MV-4-11 (cell line): ENCODE measurements at places on chromosomes 4 and X.

- DNase-seq, result no peak
These were observed 312.4 kb downstream of the ARHGAP10 start for GRCh38 chr4:148044089-148044911.

DNA sequence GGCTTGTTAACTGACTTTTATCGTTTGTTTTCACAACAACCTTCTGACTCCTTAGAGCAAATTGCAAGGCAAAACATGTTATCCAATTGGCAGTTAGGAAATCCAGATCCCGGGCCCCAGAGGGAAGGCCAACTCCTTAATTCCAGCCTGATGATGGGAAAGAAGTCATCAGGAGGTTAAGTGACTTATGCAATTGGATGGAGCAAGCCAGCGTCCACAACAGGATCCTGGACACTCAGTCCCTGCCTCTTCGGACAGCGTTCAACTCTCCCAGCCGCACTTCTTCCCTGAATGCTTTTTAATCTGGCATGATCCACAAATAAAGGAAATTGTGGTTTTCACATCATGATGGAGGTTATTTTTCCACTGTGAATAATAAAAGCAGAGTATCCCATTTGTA lies 310.1 kb downstream of the RAB28 start:
- no peak for DNase-seq

- DNase-seq, result no peak
These were observed 375.2 kb downstream of the MAGEE1 start for GRCh38 chrX:76802708-76803107.

DNA sequence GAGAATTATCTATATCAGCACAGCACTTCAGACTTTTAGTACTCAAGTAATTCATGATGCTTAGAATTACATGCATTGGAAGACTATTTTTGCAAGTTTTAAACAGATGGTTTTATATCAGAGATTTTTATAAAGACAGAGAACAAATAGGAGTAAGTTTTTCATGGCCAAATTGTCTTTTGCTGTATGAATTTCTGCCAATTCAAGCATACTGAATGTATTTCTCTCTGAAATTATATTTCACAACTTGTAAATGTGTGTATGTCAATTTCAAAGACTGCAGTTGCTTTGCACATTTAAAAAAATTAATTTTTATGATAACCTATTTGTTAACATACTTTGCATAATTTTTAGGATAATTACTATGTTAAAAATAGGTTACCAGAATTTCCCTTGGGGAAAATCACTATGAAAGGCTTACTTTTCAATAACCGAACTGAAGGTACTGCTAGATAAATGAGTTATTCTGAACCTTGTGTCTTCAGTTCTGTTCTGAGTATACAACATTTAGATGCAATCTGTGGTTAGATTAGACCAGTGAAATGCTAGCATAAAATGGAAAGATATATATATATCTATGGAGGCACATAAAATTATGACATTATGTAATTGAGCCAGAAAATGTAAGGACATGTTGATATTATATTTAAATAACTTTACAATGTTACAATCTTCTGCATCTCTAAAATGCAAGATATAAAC lies 1344.2 kb upstream of the PABPC4L start:
- no peak for DNase-seq

DNA sequence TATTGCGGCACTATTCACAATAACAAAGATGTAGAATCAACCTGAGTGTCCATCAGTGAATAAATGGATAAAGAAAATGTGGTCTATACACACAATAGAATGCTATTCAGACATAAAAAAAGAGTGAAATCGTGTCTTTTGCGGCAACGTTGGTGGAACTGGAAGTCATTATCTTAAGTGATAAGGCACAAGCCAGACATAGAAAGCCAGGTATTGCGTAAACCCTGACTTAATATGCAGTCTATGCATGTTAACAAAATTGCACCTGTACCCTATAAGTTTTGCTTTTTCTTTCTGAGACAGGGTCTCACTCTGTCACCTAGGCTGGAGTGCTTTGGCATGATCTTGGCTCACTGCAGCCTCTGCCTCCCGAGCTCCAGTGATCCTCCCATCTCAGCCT lies 28.6 kb downstream of the KIAA0232 start:
- no peak for DNase-seq

DNA sequence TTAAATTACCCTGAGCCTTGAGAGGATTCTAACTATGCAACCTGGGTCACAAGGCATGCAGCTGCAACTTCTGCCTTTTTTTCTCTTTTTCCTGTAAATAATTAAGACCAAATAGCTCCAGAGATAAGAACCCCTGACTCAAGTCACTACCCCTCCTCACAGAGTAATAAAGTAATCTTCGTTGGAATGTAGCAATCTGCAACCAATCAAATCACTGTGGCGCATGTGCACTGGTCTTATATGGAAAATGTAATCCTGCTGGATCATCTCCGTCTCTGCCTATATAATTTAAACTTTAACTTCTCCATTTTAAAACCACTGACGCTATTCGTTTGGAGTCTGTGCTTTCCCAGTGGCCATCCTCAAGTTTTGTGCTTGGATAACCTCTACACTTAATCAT lies 6.1 kb upstream of the EFHC2 start:
- no peak for DNase-seq

- DNase-seq, result no peak
These were observed 121.7 kb upstream of the HAND2 start for GRCh38 chr4:173651651-173652282.

DNA sequence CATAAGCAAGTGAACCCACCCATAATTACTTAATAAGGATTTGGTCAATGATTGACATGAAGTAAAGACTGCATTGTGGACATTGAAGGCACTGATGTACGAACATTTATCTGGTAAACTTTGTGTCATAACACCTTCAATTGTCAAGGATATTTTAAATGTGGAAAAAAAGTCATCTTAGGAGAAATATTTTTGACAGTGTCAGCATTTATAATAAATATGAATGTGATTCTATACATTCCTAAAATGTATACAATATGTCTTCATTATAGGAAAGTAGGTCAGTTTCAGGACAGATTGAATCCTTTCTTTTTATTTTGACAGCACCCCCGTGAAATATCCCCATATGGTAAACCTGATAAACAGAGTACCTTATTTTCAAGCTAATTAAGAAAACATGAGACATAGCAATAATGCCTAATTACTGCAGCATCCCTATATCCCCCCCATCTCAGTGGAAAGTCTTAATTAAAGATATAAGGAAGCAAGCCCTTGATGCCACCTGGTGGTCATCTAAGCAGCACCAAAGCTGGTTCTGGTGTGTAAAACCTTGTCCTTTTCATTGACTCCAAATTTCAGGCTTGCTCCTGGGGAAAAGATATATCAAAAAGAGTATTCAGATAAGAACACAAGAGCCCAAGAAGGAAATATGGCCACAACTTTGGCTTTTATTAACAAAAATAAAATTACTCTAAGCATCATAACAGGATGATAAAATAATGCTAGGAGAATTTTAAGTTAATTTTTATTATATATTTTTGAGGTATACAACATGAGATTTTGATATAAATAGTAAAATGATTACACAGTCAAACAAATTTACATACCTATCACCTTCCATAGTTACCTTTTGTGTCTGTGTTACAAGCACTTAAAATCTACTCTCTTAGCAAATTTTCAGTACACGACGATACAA lies 379.7 kb downstream of the TLL1 start:
- no peak for DNase-seq

GRCh38 chrX:40727581-40728252 lies 7.6 kb downstream of the MED14 start:
- DNase-seq, result no peak

GRCh38 chrX:1506916-1507315 lies 30.1 kb downstream of the P2RY8 start:
- DNase-seq, result no peak

DNA sequence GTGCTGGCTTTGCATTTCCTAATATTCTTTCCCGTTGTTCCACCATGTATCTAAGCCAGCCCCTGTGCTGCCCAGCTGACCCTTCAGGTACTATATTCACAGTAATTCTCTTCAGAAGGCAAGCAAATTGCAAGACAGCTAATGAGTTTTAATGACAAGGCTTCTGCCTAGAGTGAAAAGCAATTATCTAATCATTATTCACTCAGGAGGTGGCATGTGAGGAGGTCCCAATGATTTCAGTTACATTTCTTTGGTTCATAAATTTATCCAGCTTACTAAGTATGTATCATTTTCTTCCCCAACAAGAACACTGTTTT lies 123.0 kb downstream of the RASGEF1B start:
- no peak for DNase-seq

GRCh38 chr4:91764085-91764484 lies 539.7 kb upstream of the GRID2 start:
- no peak for DNase-seq

- no peak for DNase-seq
These were observed 890 bp downstream of the DCAF16 start for GRCh38 chr4:17809667-17810066.

- no peak for DNase-seq
These were observed at the start of gene HS3ST1 for GRCh38 chr4:11428231-11428898. TSS of gene HS3ST1 (minus strand) at chr4:11428894. CDS start at chr4:11400005, 28,889 bp downstream.

DNA sequence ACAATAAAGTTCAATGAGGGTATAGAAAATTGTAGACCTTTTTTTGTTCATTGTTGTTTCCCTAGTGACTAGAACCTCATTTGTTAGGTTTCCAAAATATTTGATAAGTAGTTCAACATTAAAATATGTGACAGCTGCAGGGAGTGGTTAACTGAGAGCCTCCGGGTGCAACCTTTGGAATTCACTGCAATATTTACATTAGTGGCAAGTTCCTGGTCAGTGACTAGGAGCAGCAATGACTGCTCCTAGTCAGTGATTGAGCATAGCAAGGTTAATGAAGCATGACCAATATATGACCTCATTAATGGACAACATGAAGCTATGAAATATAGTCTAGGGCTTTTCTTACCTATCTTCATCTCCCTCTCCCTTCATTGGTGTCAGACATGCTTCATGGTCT lies 65.8 kb upstream of the FAM47A start:
- no peak for DNase-seq

DNA sequence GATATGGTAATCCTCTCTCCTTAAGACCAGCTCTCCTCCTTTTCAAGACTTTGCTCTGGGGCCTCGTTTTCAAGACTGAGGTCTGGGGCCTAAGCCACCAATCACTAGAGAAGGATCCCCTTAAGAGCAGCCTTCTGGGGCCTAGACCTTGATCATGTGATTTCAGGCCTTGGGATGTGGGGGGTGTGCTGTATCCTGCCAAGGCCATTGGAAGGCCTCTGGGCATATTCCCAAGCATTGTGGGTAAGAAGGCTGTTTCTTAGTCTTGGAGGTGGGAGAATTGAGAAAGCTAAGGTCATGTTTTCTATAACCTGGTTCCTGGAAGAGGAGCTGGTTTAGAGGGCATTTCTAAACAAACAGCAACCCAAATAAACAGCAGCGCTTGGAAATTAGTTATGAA lies 12.1 kb downstream of the TMEM164 start:
- no peak for DNase-seq

- DNase-seq, result peak; percentile 18
These were observed 24.1 kb upstream of the PBDC1 start for GRCh38 chrX:76148753-76149152.

GRCh38 chrX:8988446-8988845 lies 45.5 kb downstream of the FAM9B start:
- peak; percentile 1 for DNase-seq

GRCh38 chr4:154838694-154839093 lies 57.6 kb downstream of the RBM46 start:
- no peak for DNase-seq

GRCh38 chr4:118278473-118279274 lies 74.1 kb downstream of the PRSS12 start:
- DNase-seq, result peak; percentile 87

GRCh38 chrX:155070663-155070974 lies 317 bp downstream of the CMC4 start:
- no peak for DNase-seq

- DNase-seq, result no peak
These were observed 6.7 kb upstream of the PRICKLE3 start for GRCh38 chrX:49192722-49193328.

- DNase-seq, result no peak
These were observed 267.0 kb downstream of the FRMPD4 start for GRCh38 chrX:12405306-12405705.

GRCh38 chrX:134607523-134607922 lies 50.7 kb downstream of the PLAC1 start:
- DNase-seq, result no peak

DNA sequence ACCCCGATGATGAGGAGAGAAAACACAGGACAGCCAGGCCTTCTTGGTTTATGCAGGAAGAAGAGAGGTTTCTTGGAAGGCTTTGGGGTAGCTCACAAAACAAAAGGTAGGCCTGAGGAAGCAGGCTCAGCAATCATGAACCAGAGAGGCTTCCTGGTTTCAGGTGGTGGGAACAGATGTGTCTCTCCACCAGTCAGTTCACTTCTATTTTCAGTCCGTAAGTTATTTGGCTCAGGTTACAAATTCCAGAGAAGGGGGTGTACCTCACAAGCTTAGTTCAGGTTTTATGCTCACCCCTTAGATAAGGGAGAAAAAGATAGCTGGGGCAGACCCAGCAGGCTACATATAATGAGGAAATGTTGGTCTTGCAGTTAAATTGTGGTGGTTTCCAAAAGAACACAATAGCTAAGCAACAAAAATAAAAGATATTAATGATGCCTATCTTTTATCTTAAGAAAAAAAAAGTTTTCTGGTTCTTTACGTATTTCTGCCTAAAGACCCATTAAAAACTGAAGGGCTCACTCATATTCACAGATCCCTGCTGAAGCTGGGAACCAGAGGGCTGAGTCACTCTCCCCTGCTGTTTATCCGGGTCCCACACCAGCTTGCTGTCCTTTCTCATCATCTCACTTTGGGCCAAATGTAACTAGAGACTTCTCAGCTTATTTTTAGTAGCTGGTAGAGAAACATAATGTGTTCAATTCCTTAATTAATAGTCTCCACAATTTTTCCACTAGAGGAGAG lies 177.0 kb downstream of the CAMK2D start:
- no peak for DNase-seq

GRCh38 chrX:1781766-1782165 lies 166.9 kb downstream of the ASMT start:
- DNase-seq, result no peak

DNA sequence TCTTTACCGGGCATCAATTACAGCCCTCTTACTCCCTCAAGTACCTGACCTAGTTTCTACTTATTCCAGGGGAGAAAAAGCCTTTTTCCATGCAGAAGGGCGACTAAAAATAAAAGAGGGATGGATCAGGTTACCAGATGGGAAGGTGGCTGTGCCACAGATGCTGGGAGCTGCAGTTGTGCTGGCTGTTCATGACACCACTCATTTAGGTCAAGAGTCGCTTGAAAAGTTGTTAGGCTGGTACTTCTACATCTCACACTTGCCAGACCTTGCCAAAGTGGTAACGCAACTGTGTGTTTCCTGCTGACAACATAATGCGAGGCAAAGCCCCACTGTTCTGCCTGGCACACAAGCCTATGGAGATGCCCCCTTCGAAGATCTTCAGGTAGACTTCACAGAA lies 148.4 kb upstream of the FGF16 start:
- DNase-seq, result no peak
